ENCODE measurements at places on chromosomes 3 and 15.
A peak's percentile ranks its signal among the peaks of the same experiment; 100 is the strongest.

DNA sequence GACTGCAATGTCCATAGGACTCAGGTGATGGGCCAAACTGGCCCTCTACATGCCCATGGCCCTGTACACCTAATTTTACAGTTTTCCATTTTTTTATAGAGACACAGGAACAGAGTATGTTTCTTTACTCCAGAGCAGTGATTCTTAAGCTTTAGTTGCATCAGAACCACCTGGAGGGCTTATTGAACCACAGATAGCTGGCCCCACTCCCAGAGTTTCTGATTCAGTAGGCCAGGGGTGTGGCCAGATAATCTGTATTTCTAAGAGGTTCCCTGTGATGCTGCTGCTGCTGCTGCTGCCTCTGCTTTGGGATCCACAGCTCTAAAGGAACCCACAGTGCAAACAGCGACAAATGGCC is 5.1 kb downstream of the RBP1 start:
- no peak for DNase-seq

DNA sequence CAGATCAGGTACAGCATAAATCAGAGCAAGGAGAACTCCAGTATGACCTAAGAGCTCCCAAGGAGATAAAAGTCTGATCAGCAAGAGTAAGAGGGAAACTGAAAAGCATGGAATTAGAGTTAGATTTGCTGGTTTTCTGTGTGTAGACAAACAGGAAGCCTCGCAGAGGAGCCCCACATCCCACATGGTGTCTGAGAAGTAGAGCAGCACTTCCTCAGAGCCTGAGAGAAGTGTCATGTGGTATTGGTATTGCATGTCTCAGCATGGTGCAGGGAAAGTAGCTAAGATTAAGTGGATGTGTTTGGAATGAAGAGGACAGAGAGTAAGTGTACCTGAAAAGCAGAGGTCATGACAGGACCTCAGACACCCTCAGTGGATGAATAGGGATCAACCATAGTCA is 175.4 kb upstream of the GBE1 start:
- no peak for DNase-seq

GRCh38 chr3:161644891-161645635 is 148.5 kb downstream of the OTOL1 start:
- no peak for DNase-seq

GRCh38 chr3:66378256-66378655 is 122.6 kb downstream of the LRIG1 start:
- DNase-seq, result peak; percentile 45

GRCh38 chr3:150751781-150752263 is 11.1 kb downstream of the SIAH2 start:
- no peak for DNase-seq

DNA sequence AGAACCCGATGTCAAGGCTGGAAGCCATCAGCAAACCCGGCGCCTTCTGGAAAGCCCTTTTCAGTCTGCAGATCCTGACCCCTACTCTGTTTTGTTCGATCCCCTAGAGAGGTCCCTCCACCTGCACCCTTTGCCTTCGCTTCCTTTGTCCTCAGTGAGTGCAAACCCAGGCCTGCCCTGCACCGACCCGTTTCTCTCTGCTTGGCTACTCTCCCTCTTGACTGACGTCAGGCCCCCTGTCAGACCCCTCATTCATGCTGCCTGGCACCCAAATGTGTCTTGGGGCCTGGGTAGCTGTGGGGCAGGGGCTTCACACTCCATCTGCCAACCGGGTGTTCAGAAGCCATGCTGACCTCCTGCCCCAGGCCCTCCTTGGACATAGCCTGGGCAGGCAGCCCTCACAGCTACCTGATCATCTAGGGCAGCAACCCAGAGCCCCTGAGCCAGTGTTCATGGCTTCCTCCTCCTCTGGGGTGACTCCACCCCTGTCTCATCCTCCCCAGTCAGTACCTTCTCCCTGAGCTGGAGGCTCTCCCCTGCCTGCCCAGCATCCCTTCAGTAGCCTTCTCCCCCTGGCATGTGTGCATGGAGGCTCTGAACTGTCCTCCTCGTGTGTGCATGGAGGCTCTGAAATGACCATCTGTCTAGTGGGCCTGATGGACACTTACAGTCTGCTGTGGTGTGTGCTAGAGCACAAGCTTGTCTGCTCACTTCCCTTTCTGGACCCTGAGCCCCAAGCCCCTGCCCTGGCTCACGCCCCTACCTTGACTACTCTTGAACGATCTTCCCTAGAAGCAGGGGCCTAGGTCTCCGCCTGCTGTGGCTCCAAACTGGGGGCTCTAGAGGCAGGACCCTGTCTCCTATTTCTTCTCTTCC is 69.4 kb downstream of the EXOG start:
- DNase-seq, result no peak

DNA sequence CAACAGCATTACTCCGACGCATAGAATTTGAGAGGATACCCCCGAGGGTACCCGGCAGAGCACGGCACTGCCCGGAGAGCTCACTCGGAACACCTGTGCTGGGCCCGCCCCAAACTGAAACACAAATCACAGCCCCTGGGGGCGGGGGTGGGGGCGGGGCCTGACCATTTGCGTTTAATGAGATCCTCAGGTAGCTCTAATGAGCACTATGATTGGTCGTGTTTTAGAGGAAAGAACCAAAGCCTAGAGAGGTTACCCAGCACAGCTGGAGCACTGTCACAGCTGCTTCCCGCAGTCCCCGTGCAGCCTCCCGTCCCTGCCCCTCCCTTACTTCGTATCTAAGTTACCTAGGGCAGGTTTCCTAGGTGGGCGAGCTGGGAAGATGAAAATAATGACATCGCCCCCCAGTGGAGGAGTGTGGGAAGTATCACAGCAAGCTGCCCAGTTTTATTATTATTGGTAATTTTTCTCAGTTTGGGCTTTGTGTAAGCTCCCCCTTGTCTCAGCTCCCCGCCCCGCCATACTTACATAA is 187.1 kb downstream of the PDE8A start:
- peak; percentile 85 for DNase-seq

GRCh38 chr3:15300323-15301078 is 31.9 kb downstream of the SH3BP5 start:
- DNase-seq, result no peak
